ENCODE measurements at places on chromosomes 4 and X.

GRCh38 chr4:24003926-24004325 is 114.1 kb upstream of the PPARGC1A start:
- no peak for DNase-seq

- no peak for DNase-seq
Observed at GRCh38 chrX:5617666-5618065, 611.0 kb downstream of the NLGN4X start.

- peak; percentile 4 for DNase-seq
Observed at GRCh38 chr4:45241976-45242375, 515.6 kb upstream of the GNPDA2 start.

- DNase-seq, result no peak
Observed at GRCh38 chr4:151529187-151529586, 120.2 kb downstream of the FHIP1A start.

DNA sequence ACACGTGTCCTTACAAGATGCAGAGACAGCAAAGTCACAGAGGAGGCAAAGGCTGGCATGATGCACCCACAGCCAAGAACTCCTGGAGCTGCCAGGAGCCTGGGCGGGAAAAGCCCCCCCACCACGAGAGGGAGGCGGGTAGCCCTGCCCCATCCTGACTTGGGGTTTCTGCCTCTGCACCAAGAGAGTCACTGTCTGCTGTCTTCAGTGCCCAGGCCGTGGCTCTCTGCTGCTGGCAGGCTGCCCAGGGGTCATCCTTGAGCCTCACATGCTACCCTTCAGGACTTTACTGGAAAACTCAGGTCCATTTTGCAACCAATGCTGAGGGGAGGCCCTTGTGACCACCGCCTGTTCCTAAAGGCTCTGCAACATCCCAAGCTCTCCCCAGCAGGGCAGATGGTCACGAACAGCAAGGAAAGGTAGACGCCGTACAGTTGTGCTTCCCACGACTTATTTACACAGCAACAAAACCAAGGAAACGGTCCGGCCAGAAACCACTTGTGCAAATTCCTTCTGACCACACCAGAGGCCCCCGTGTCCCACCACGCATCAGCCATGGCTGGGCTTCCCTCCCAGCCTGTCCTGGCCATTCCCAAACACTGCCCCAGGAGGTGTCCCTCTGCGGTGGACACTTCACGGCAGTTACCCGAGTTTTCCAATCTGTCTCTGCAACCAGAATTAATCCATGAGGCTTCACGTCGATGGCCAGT is 56.9 kb downstream of the ACOX3 start:
- no peak for DNase-seq

- DNase-seq, result no peak
Observed at GRCh38 chr4:123802082-123802645, 405.6 kb downstream of the SPRY1 start.

DNA sequence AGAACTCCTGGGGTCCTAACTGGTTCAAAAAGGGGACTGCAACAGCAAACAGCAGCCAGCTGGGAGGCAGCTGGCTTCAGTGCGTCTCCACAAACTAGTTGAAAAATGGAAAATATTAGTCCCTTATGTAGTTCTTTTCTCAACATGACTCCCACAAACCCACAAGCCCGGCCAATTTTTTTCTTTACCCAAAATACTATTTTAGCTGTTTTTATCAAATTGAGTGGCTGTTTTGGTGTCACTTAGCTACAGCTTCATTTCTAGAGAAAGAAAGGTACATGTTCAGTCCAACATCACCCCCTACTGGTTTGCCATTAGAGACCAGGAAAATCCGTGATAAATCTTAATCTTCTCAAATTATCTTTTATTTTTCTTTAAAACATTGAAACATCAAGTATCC is 97.2 kb downstream of the GUCY2F start:
- DNase-seq, result no peak

DNA sequence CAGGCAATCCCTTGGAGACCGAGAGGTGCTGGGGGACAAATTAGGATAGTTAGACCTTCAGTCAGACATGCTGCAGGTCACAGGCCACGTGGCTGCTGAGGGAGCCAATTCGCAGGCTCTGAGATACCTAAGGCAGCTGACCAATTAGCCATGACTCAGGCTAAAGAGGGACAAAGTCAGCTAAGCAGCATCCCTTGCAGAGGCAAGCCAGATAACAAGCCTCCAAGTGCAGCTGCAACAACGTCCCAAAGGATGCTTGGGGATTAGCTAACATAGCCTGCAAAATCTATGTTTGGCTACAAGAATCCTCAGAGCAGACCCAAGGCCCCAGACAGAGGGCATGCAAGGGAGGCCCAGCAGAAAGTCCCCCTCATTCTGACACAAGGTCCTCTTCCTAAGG is 93.5 kb downstream of the SEL1L3 start:
- DNase-seq, result no peak

- peak; percentile 24 for DNase-seq
Observed at GRCh38 chr4:40550948-40551462, 78.7 kb downstream of the RBM47 start.

DNA sequence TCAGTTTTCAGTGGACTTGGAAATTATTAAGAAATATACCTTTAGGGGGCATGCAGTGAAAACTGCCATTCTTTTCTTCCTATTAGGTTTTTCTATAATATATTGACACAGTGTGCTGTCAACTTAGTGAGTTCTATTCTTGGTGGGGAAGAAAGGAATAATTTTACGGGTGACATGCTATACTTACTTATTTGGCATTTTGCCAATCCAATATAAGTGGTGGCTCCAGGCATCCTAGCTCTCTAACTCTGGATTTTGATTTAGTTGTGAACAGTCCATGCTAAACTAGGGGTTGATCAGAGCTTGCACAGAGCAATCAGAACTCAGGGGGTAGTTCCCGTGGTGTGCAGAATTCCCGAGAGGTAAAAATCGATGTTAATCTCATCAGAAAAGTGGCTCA is 277.7 kb upstream of the FTHL17 start:
- DNase-seq, result no peak

GRCh38 chrX:87067795-87068369 is 449.7 kb upstream of the KLHL4 start:
- DNase-seq, result no peak

DNA sequence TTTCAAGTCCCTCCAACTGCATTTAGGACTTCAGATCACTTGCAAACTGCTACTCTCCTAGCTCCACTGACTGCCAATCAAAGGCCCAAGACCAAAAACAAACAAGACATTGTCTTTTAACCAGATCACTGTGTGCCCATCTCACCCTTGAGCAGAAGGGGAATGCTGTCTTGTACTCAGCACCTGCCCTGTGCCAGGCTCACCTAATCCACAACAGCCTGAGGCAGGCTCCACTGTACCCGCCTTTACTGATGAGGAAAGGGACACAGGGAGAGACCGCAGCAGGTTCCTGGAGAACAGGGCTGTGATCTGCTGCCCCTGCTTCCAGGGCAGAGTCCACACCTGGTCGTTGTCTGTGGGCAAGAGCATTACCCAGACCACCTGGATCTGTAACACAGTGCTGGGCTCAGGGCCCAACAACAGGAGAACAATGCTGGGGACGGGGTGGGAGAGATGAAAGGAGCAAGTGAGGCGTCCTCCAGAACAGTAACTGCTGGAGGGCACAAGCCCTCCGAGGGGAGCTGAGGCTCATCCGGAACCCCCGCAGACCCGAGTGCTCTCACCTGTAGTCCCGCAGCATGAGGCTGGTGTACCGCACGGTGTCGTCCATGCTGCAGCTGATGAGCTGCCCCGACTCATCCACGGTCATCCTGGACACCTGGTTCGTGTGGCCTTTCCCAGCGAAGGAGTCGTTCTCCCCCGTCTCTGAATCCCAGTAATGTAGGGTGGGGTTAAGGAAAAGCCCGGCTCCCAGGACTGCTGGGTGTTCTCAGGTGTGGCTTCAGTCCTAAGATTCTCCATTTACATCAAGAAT is 33.9 kb downstream of the WDR1 start:
- DNase-seq, result no peak

DNA sequence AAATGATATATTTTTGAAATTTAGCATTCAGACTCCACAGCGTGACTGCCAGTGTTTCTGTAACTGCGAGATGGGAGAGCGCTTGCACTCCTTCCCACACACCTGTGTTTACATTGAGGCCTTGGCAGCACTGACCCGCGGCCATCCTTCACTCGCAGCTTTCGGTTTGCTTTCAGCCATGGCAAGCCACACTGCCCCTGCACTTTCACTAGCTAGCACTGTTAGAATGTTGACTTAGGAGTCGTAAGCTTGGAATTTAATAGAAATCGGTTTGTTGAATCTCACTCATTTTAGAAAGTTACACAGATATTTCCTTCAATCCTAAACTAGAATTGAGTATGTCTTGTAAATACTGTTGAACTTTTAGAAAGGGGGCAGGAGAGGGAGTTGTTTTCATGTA is 136.2 kb downstream of the CFAP299 start:
- DNase-seq, result peak; percentile 31

DNA sequence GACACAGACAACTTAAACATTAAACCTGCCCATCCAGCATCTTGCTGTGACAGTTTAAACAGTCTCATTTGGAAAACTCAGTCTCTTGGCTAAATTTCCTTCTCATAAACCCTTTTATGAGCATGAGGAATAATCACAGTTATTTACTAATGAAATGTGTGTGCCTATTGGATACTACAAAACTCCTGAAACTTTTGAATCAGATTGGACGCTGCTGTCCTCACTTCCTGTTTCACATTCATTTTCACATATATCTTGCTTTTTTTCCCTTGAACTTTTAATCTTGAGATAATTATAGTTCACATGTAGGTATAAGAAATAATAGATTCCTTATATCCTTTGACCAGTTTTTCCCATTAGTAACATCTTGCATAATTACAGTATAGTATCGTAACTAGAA is 111.7 kb downstream of the CDKL5 start:
- DNase-seq, result no peak

DNA sequence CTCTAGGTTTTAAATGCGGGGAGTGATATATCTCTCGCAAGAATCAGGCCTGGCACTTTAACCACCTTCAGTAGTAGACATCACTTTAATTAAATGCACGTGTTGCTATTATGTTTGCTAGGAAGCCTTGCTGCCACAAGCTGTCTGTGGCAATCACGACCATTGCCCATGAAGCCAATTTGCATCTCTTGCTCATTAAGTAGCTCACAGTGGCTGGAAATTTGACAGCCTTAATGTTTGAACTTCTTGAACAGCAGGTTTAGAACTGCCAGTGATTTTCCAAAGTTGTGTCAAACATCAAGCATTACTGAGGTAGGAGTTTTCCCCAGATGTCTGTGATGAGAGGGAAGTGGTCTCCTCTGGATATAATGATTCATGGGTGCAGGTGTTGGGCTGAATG is 642.3 kb upstream of the CPEB2 start:
- no peak for DNase-seq

GRCh38 chr4:5881340-5881739 is 11.5 kb downstream of the CRMP1 start:
- DNase-seq, result no peak

DNA sequence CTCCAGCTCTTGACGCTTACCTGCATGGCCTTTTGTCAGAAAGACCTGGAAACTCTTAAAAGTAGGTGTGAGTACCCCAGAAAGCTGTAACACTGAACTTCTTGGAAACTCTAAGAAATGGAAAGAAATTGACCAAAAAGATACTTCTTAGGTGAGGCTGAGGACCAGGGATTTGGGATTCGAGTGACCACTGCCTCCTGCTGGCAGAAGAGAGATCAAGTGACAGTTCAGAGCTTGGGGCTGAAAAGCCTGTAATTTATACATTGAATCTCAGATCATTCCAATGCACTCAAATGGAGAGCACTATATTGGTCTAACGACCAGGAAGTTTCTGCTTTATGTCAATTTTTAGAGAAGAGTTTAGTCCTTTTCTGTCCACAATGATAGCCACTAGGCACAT is 204.6 kb downstream of the PDGFRA start:
- DNase-seq, result no peak

DNA sequence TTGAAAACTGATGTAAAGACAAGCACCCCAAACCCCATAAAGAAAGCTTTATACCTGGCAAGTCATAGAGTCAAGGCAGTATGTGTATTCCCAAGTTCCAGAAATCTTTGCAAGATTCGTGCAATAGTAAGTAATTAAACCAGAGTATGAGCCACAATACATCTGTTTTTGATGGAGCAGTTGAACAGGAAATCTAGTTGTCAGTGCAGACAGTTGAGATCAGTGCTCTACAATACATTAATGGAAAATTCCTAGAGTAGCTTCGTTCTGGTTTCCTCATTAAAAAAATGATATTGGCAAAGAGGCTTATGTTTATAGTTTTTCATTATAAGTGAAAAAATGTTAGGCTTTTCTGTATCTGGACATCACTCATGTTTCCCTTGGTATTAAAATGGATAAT is 575.3 kb downstream of the TRIML1 start:
- DNase-seq, result no peak

GRCh38 chrX:153502796-153503195 is 8.0 kb downstream of the BGN start:
- DNase-seq, result no peak

GRCh38 chr4:6123116-6123515 is 77.2 kb downstream of the JAKMIP1 start:
- no peak for DNase-seq

DNA sequence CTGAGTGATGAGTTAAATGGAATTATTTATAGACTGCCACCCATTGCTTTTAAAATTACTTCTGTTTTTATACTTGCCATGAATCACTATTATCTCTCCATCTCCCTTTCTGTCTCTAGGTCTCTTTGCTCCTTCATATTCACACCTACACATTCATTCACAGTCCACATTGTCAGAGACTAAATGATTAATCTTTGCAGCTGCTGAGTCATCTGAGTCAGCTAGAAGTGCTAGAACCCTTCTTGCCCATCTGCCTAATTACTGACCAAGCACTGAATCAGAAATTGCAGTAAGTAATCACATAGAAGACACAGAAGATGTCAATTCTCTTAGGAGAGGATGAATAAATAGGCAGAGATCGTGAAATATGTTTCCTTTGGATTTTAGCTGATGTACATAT is 31.6 kb upstream of the RPS6KA6 start:
- DNase-seq, result peak; percentile 55

DNA sequence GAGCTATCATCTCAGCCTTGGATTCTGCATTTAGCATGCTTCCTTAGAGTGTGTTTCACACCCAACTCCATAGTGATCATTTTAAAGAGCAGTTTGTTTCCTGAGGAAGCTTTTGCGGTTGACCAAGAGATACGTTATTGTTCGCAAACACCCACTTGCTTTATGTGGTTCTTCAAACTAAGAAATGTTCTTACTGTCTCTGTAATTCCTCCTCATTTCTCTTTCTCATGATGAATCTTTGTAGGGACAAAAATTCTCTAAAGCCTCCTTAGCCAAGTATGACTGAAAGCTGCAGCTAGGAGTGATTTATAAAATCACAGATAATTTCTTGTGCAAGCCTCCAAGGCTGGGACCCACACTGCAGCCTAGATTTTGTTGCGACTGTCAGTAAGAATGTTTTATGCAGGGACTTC is 10.0 kb downstream of the TNIP3 start:
- no peak for DNase-seq

- no peak for DNase-seq
Observed at GRCh38 chr4:151804086-151804630, 43.4 kb upstream of the GATB start.

Data from NCI-H226 (cell line).